ENCODE measurements at places on chromosomes 11 and 22.

DNA sequence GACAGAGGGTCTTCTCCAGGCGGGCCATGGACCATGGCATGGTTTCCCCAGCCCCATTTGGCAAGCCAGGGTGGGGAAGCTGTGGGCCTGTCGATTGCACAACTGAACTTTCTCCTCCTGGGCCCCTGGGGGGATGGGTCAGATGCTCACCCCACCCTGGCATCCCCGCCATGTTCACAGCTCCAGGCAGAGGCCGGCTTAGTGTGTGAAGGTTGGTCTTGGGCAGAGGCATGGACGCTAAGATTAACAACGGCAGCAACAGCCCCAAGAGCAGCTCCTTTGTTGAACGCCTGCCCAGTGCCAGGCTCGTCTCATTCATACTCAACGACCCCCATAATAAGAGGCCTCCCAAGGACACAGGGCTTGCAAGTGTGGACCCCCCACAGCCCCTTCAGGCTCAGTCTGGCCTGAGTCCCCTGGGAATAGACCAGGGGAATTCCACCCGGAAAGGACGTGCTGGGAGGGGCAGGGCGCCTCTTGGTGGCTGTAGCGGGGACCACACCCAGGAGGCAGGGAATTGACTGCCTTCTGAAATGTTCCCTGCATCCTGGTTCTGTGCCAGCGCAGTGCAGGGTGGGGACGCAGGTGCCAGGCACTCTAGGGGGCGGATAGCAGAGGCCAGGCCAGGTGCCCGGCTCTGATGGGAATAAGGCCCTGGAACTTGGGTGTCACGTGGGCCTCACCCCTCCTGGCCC is 8.3 kb downstream of the TSPO start:
- DNase-seq, result no peak

DNA sequence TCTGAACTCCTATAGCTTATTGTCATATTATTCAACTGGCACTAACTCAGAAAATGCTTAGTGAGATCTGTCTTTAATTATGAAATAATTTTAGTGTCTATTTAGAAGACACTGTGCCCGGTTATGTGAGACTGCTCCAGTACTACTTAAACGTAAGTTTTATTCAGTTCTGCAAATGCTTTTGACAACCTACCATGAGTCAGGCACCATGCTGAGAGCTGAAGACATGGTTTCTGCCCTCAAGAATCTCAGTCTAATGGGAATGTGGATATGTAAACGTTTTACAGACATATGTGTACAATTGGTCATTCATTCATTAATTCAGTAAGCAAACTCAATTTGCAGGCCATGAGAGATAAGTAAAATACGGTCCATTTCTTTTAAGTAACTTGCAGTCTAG is 40.0 kb downstream of the DCUN1D5 start:
- DNase-seq, result no peak

DNA sequence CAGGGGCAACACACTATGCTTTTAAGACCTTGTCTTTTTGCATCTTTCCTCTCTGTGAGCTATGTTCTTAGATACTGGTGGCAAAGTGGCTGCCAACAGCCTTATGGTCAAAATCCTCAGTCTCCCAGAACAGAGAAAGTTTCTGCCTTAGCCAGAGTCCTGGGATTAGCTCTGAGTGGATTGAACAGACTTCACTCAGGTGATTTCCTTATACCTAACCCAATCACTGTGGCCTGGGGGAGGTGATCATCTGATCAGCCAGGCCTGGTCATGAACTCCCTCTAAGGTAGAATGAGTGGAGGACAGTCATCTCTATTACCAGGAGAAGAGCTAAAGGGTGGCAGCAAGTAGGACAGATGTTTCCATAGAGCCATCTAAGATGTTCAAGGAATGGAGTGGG is 218.5 kb upstream of the E2F8 start:
- no peak for DNase-seq

- DNase-seq, result no peak
Measured at GRCh38 chr11:133269267-133269666, 263.0 kb downstream of the OPCML start.

GRCh38 chr11:4543561-4543960 is 1.4 kb upstream of the OR52M1 start:
- no peak for DNase-seq

DNA sequence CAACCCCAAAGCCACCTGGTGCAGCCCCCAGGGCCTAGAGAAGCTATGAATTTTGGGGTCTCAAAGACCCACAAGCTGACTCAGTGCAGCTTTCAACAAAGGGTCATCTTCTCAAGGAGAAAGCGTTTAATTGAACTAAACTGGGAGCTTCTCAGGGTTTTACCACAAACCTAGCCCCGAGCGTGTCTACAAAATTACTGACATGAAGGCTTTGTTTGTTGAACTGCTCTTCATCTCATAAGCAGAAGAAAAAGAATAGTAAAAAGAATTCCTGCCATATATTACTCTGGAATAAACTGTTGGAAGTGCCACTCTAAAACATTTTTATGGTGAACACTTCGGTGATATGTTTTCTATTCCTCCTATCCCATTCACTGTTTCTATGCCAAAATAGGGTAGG is 50.8 kb upstream of the INCENP start:
- DNase-seq, result no peak

DNA sequence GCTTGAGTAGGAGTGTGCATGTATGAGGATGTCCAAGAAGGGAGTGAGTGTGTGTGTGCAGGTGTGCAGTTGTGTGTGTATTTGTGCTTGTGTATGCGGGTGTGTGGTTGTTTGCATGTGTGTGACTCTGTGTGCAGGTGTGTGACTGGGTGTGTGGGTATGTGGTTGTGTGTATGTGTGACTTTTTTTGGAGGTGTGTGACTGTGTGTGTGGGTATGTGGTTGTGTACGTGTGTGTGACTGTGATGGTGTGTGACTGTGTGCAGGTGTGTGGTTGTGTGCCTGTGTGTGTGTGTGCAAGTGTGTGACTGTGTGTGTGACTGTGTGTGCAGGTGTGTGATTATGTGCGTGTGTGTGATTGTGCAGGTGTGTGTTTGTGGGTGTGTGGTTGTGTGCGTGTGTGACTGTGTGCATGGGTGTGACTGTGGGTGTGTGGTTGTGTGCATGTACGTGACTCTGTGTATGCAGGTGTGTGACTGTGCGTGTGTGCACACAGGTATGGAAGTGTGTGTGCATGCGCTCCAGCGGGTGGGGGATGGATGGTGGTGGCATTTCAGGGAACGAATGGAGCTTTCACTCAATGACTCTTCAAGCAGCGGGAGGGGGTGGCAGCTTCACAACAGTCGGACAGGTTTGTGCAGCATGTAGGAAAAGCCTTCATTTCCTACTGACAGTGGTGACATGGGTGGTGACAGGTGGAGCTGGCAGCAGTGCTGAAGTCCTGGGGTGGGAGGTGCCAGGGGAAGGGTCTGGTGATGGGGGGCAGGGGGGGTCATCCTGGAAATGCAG is 47.6 kb downstream of the CACNA1I start:
- DNase-seq, result no peak
